ENCODE measurements at places on chromosomes 2 and 18.
A peak's percentile ranks its signal among the peaks of the same experiment; 100 is the strongest.

GRCh38 chr2:199441759-199442158 is 16.0 kb downstream of the SATB2 start:
- DNase-seq: no peak

GRCh38 chr2:157283468-157283867 is 26.0 kb downstream of the GALNT5 start:
- no peak for DNase-seq

- peak; percentile 74 for DNase-seq
Observed at GRCh38 chr18:499776-500631, 497 bp downstream of the COLEC12 start.

DNA sequence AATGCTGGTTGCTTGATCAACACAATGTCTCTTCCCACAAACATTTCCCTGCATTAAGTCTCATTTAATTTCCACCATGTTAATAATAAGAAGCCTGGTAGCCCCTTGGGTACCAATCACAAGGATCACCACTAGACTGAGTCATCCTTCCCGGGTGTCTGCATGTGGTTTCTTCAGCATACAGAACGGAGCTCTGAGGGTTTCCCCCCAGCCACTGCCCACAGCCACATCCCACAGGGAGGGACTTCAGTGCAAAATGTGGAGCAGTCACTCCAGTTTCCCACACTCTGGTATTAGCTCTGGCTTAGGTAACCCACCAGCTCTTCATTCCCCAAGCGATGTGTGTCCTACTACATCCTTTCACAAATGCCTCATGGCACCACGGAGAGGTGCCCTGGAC is 42.7 kb upstream of the POLE4 start:
- peak; percentile 63 for DNase-seq
